AG08396 (cell line): ENCODE measurements at places on chromosomes 1 and 21.

- no peak for DNase-seq
Measured at GRCh38 chr1:191668525-191668924, 489.7 kb upstream of the RGS18 start.

DNA sequence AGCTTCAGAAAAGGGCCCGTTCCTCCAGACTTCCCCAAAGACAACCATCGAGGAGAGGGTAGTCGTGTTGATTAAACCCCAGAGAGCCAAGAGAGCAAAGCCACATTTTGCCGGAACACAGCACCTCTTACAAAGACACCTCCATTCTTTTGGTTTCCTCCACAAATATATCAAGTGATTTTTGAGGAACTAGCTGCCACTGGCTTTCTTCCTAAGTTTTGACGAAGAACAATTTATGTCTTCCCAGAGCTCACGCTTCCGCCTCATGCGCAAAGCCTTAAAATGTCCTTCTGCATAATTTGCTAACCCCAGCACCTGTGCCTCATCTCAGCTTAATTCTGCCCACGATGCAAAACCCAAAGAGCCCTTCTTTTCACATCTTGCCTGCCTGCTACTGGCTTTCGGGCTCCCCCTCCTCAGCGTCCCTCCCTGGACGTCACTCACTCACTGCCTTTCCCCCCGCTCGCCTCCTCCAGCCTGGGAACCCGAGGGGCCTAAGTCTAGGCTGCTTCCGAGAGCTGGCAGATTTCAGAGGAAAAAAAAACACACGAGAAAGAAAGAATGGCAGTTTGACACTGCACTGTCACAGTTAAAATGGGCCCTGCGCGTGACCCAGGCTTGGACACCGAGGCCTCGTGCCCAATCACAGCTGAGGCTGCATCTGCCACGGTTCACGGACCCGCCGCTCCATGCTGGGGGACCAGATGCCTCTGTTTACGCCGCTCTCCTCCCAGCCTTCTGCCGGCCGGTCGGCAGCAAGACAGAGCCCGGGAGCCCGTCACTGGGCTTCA lies 77.6 kb upstream of the IFNAR2 start:
- no peak for DNase-seq

- DNase-seq, result no peak
Measured at GRCh38 chr1:19062258-19063029, 106.0 kb upstream of the IFFO2 start.

- no peak for DNase-seq
Measured at GRCh38 chr1:19454265-19455146, 30.8 kb downstream of the CAPZB start.

DNA sequence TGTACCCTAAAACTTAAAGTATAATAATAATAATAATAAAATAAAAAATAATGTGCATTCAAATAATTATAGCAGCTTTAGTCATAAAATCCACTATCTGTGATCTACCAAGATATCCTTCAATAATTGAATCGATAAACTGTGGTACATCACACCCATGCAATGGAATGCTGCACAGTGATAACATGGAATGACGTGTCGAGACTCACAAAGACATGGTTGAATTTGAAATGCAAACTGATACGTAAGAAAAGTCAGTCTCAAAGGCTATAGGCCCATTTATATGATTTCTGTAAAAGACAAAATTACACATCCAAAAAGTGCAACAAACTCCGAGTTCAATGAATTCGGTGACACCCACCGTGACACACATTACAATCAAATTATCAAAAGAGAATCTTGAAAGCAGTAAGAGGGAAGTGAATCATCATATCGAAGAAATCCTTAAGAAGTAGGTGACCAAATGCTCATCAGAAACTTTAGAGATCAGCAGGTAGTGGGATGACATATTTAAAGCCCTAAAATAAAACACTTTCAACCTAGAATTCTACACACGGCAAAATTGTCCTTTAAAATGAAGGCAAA lies 5.2 kb upstream of the SPRR2E start:
- no peak for DNase-seq

DNA sequence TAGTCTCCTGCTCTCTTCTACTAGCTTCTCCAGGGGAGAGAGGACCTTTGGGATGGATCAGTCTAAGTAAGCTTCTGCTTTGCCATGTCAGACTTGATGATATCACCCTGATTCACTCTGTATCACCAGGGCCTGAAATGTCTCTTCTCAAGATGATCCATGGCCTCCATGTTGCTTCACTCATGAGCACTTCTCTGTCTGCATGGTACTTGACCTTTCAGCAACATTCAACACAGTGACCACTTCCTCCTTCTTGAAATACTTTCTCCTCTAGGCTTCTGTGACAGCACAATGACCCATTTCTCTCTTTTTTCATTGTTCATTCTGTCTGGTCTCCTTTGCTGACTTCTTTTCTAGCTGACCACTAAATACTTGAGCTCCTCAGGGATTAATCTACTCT lies 35.3 kb upstream of the NGF start:
- DNase-seq, result peak; percentile 81

- peak; percentile 31 for DNase-seq
Measured at GRCh38 chr1:161266202-161266601, 7.7 kb downstream of the PCP4L1 start.

DNA sequence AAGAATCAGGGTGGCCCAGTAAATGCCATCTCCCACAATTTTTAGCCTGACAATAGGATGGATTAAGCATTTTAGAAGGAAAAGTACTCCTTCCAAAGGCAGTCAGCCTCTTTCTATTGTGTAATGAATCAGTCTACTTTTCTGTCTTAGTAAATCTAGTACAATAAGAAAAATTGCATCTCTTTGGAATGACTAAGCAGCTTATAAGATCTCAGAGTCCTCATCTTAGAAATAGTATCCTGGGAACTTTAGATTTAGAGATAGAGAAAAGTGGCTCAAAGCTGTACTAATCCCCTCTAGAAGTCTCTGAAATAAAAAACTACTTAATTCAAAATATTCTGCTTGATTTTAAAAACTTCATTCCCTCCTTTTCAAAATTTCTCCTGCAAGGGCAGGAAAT lies 81.4 kb downstream of the SLC44A5 start:
- no peak for DNase-seq

DNA sequence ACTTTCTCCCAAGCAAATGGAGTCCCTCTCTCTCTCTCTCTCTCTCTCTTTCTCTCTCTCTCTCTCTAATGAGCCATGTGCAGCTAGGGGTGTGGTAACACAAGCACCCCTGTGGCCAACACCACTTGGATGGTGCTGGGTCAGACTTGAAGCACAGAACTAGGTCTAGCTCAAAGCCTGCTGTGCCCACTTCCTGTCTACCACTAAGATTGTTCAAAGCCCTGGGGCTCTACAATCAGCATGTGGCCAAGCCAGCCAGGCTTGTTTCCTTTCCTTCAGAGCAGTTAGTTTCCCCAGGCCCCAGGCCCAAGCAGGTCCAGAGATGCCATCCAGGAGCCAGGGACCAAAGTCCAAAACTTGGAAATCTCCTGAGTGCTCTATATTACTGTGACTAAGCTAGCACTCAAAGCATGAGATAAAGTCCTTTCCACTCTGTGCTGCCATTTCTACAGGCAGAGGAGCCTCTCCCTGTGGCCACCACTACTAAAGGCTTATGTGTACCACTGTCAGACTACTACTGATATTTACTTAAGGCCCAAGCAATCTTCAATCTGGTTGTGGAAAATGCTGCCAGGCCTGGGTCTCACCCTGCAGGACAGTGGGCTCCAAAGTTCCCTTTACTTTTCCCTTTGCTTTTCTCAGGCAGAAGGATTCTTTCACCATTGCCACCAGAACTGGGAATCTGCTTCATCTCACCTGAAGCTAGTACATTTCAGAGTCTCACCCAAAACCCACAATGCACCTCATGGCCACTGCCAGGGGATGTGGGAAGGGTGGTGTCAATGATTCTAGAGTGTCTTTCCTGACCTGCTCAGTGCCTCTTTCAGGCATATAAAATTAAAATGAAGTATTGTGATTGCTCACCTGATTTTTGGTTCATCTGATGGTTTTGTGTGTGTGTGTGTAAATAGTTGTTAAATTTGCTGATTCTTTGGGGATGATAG lies 999.5 kb downstream of the NCAM2 start:
- no peak for DNase-seq

DNA sequence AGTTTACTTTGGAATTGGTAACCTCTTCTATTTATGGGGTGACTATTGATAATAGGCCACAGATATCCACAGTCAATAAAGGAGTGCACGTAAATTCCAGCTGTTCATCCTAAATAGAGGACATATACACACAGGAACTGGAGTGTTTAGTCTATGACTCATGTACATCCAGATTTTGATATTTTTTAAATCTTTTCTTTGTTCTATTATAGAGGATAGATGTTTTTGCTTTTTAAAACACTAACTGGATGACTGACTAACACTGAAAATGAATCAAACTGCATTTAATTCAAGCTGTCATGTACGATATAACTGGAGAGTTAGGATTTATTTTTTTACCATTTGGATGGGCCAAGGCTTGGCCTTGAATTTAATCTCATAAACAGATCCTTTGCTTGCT lies 45.9 kb downstream of the RGL1 start:
- no peak for DNase-seq

DNA sequence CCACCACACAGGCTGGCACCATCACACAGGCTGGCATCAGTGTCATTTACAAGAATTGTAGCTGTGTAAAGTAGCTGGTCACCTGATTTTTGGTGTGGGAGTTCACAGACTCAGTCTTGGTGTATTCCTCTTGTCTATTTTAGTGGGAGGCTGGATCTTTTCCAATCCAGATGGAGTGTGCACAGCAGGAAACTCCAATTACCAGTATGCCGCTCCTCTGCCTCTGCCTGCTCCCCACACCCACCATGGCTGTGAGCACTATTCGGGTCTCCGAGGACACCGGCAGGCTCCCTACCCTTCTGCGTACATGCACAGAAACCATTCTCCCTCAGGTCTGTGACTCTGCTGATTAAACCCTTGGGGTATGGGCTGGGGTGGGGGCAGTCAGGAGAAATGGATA lies 24.2 kb downstream of the TBX19 start:
- DNase-seq, result no peak

GRCh38 chr1:65084066-65084465 lies 63.9 kb upstream of the AK4 start:
- DNase-seq, result no peak

DNA sequence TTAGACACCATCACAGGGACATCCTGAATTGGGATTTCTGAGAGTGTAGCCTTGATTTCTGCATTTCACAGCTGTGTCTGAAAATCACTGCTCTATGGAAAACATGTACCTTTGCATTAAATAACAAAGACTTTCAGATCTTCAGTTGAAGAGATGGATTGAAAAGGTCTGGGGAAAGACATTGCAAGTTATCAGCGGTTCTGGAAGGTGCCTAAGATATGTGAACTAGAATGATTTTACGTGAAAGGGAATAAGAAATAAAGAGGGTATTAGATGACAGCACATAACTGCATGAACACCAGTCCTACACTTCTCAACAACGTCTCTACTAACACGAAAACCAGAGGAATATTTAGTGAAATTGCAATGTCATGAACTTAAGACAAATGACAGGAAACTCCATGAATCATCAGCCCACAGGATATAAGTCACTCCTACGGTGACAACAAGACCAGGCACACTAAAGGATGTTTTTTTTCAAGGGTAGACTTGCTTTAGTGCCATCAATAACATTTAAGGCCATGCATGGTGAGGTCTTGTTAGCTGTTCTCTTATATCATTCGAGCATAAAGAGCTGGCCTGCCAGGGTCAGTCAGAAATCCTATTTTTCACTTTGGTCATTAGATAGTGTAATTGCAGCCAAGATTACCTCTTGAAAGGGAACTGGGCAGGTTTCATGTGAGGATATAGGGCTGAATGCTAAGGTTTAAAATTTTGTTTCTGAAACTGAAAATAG lies 283.1 kb downstream of the GRIK1 start:
- DNase-seq, result peak; percentile 17

GRCh38 chr1:200317236-200317635 lies 92.6 kb downstream of the ZNF281 start:
- no peak for DNase-seq

DNA sequence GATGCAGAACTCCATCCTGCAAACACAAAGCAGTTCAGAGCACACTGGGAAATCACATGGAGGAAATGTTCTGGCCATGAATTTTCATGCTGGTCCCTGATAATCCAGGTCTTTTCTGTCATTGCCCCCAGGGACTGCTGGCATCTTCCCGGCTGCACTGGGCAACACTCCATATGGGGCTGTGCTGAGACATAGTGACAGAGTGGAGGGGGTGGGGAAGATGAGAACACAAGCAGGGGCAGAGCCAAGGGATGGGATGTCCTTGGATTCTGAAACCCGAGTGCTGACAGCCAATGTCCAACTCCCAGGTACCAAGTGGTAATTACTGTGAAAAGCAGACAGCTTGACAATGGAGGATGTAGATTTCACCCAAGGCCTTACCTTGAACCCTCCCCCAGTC lies 185.7 kb downstream of the HIVEP3 start:
- no peak for DNase-seq

GRCh38 chr1:8356256-8357209 lies 38.6 kb downstream of the SLC45A1 start:
- no peak for DNase-seq

DNA sequence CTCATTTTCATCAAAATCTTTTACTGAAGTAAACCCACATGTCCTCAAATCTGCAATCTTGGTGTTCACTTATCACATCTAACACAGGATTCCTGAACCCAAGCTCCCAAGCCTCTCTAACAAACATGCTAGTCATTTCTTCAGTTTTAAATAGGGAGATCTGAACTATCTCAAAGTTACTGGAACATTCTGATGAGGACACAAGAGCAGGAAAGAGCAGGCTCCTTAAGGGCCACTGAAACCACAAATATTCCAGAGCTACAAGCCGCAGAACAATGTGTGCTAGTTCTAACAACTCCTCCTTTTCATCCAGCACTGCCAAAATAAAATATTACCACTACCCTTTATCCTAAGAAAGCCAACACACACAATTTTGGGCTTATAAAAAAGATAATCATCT lies 38.9 kb downstream of the WARS2 start:
- peak; percentile 13 for DNase-seq

DNA sequence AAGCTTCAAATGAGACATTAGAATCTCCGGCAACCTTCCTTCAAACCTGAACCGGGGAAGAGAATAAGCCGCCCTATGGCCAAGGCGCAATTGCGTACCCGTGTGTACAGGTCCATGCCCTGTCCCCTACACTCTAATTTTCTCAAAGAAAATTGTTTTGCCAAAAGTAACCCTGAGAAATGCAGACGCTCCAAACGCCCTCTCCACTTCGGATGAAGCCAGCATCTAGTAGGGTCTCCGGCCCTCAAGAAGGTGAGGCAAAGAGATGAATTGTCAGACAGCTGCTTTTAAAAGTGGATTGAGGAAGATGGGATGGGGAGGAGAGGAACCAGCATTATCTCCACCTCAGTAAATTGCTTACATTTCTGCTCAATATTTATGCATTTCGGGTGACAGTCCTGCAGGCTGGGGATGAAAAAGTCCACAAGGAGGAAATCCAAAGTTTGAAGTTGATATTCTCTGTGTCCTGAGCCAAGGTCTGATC lies 630 bp upstream of the LHX9 start:
- no peak for DNase-seq

- no peak for DNase-seq
Measured at GRCh38 chr1:20366056-20366462, 75.4 kb downstream of the VWA5B1 start.

DNA sequence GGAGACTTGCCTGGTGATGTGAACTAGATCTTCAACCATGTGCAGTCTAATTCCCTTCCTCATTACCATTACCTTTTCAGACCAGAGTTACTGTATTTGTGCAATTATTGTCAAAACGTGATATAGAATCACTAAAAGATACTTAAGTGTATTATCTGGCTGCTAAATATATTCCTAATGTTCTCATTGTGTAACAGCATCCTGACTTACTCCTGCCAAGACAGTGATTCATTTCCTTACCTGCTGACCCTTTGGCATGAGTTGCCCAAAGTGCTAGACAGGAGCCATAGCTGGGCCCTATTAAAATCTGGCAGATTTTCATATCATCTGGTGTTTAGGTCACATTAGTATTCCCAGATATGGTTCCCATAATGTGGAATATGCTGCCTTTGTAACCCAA lies 598.3 kb upstream of the CAMK1G start:
- DNase-seq, result no peak
